ENCODE measurements at places on chromosomes 5 and 9. TPM values are rescaled to one million over a fixed set of nuclear protein-coding genes. Genes with fewer than 3 reads are reported as not detected.

CERT1 gene
- 68.6 TPM for total RNA-seq

TMEM215 gene
- total RNA-seq: not detected

DAB2IP gene
- 56.3 TPM for total RNA-seq

SPAG8 gene
- total RNA-seq: 0.97 TPM

MAMDC2 gene
- total RNA-seq: 0.29 TPM

GABBR2 gene
- total RNA-seq: not detected

NCS1 gene
- total RNA-seq: 14.4 TPM

PFDN1 gene
- total RNA-seq: 67.5 TPM

PAEP gene
- total RNA-seq: not detected

BARHL1 gene
- not detected for total RNA-seq

Data from Calu3 (cell line).